Left colon (tissue), 2 donors: ENCODE measurements at places on chromosomes 3 and 15. TPM values are rescaled to one million over a fixed set of nuclear protein-coding genes. Genes with fewer than 3 reads are reported as not detected.

Gene LTF
- 0.53 TPM for total RNA-seq

Gene SPTBN5
- total RNA-seq = 0.64 TPM

Gene ERICH6
- not detected for total RNA-seq

Gene CLDN11
- 7.7 TPM for total RNA-seq

Gene TUSC7
- total RNA-seq = not detected

Gene FBXO40
- total RNA-seq = not detected

Gene DLEC1
- 2.1 TPM for total RNA-seq

Gene C3orf18
- total RNA-seq = 2.1 TPM

Gene ZNF662
- total RNA-seq = 7.7 TPM

Gene ADGRG7
- 11.7 TPM for total RNA-seq

DNA sequence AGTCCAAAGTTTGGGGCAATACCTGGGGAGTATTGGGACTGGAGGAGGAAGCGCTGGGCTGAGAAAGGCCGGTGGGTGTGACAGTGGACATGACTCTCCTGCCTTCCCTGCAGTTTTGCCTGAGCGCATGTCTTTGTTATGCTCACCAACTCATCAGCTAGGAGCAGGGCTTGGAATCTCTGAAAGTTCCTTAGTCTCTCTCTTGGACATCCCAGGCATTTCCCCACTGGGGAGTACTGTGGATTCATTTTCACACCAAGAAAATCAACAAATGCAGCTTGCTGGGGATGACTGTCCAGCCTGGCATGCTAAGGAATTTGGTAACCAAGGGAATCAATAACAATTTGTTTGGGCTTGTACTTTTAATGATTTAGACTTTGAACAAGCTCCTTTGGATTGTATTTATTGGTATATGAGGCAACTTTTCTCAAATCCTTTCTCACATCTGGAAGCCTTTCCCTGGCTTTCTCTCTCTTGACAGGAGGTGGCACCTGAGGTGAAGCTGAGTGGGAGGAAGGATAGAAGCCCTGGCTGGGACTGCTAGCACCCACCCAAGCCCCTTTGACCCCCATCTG is 48.5 kb upstream of the CHST2 start:
- no peak for DNase-seq

GRCh38 chr3:50318615-50319014 is 3.9 kb downstream of the HYAL2 start:
- no peak for DNase-seq

DNA sequence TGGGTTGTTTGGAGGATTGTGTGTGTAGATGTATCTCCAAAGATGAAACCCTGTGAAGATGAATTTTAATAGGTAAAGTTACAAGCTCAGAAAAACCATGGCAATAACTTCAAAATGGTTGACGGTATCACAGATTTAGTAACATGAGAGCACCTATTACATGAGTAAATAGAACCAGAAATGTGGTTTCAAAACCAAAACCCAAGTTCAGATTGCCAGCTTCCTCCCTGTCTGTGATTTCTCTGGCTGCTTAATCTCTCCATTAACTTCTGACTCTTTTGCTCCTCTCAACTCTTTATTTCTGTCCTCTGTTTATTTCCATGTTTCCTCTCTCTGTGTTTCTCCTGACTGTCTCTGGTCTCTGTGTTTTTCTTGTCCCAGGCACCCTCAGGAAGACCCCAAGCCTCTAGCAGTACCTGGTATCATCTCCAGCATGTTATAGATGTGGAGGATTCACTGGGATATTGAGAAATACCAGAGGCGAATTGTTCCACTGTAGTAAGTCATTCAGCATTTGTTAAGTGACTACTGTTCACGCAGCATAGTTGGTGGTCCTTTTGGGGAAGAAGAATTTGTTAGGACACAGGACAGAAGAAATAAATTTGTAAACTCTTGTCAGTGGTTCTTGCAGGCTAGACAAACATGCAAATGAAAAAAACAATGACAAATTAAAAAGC is 138.8 kb downstream of the BBX start:
- no peak for DNase-seq

DNA sequence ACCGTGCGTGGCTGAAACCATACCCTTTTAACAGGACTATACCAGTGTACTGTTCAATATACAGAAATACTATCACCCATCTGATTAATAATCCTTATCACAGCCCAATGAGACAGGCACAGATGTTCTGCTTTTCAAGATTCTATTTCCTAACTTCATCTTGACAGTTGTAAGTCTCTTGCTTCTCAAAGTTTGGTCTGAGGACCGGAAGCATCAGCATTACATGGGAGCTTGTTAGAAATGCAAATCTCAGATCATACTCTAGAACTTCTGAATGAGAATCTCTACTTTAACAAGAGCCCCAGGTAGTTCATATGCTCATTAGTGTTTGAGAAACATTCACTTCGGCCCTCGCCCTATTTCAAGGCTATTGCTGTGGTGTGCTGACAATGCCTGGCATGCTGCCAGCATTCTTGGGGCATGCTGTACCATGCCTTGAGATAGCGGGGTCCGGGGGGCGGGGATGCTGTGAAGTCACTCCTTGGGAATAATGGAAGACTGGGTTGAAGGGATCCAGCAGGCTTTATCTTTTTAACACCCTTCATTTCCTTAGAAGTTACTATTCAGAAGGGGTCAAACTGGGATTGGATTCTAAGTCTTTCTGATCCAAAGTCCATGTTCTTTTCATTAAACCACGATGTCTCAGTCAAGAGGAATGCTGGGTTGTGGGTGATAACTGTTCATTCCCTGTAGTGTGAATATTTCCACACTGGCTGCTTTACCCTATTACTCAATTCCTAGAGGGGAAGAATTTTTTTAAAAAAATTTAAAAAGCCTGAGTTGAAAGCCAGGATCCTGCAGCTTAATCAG is 194.7 kb downstream of the LPP start:
- DNase-seq = peak; percentile 25

DNA sequence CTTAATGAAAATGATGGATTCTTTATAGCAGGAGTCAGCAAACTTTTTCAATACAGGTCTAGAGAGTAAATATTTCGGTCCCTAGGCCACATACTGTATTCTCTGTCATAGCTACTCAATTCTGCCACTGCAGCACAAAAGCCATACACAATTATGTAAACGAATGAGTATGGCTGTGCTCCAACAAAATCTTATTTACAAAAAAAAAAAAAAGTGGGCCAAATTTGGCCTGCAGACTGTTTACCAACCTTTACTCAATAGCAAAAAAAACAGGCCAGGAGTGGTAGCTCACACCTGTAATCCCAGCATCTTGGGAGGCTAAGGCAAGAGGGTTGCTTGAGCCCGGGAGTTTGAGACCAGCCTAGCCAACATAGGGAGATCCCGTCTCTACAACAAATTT is 41.1 kb downstream of the TTBK2 start:
- no peak for DNase-seq

GRCh38 chr3:40504636-40505430 is 1.0 kb upstream of the ZNF620 start:
- DNase-seq = no peak

DNA sequence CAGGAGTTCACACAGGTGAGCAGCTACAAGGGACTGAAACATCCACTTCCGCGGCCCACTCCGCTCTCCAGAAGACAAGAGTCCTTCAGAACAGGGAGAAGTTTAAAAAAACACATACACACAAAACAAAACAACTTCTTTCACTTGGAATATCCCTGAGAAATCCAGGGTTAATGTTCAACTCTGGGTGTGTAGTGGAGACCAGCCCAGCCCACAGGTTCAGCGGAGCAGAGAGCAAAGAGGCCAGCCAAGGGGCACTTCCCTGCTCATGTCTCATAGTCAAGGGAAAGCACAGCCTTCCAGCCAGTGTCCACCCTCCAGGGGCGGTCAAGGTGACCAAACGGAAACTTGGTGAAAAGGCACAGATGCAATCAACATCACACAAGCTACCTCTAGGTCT is 41.6 kb downstream of the WNT5A start:
- DNase-seq = peak; percentile 75

- DNase-seq = no peak
Measured at GRCh38 chr3:121698901-121699300, 38.2 kb upstream of the HCLS1 start.

DNA sequence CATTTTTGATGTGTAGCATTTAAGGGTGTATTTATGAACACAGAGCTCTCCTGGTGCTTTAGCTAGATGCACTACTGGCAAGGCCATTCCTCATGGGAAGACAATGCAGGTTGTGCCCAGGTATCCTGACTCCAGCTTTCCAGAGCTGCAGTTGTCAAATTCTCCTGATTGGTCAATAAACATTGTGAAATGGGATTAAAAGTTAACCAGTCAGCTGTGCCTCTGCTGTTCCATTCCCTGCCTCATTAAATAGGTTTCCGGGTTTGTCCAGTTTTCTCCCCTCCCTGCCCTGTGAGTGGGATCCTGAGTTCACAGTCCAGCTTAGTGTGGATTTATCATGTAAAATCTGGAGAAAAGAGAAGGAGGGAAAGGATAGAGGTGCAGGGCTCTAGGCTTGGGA is 207.3 kb downstream of the SQOR start:
- DNase-seq = peak; percentile 17

- no peak for DNase-seq
Measured at GRCh38 chr3:27426926-27427325, 57.3 kb downstream of the SLC4A7 start.

- DNase-seq = no peak
Measured at GRCh38 chr15:98455904-98456303, 192.4 kb upstream of the IGF1R start.

DNA sequence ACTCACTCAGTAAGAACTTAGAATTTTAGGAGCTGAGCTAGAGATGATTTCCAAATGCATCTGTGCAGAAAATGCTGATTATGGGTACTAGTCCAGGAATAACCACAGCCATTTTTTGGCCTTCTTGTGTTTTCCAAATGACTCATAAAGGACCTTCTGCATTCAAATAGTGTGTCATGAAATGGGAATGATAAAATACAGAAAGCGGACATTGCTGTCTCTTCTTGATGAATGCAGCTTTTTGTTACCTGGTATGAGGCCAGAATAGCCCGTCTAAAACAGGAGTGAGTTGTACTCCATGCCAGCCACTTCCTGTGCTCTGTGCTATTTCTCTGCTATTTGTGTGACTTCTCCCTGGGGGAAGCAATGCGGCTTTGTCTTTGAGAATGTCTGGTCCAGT is 20.5 kb upstream of the FRMD5 start:
- DNase-seq = no peak

DNA sequence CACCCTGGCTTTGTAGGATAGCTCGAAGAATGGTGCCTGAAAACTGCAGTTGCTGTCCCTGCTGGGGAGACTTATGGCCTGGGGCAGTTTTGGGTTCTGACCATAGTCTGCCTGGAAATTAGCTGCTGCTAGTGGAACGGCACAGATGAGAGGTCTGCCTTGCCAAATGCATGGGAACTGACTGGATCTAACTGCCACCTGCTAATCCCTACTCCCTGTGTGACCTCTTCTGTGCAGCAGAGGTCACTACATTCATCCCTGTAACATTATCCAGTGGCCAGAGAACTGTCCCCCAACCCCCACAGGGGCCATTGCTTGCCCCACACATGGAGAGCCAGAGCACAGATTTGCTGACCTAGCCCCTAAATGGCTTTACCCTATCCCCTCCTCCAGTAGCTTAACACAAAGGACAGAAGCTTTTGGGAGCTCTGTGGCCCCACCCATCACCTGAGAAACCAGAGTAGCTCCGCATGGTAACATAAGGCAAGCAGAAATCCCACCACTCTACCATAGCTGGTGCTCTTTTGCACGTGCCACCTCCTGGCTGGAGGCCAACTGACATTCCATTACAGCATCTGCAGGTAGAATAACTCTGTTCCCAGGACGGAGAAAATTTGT is 840.0 kb downstream of the EPHA3 start:
- DNase-seq = peak; percentile 39

DNA sequence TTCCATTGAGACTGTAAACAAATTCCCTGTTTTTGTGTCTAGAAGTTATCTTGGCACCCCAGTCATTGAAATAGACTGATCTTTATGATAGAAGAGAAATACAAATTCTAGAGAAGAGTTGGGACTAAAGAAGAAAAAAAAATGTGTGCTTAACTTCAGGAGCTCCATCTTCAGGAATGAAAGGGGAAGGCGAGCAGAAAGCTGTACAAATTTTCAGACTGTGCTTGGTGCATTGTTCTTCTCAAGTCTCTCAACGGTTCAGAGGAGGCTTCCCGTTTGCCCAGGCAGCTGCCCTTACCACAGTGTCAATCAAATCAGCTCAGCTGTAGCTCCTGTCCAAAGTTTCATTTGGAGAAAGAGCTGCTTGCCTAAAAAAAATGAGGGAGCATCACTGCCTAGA is 41.7 kb downstream of the OXSM start:
- no peak for DNase-seq

DNA sequence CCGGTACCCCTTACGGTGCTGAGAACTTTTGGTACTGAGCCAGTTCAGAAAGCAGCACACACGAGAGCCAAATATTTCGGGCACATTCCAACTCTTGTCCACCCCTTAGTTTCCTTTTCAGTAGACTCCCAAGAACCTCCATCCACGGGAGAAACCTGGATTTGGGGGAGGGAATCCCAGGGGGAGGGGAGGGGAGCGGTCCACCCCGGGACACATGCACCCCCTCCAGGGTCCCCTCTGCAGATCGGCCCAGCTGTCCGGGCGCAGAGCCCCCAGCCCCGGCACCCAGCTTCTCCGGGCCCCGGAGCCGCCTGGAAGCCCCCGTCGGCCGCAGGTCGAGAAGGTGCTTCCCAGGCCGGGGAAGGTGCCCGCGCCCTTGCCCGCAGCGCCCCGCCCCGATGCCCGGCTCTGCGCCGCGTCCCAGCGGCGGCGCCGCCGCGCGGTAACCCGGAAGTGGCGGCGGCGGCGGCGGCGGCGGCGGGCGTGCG is 455 bp upstream of the ABHD17C start:
- no peak for DNase-seq

- no peak for DNase-seq
Measured at GRCh38 chr15:48929661-48930060, 34.1 kb downstream of the SHC4 start.

DNA sequence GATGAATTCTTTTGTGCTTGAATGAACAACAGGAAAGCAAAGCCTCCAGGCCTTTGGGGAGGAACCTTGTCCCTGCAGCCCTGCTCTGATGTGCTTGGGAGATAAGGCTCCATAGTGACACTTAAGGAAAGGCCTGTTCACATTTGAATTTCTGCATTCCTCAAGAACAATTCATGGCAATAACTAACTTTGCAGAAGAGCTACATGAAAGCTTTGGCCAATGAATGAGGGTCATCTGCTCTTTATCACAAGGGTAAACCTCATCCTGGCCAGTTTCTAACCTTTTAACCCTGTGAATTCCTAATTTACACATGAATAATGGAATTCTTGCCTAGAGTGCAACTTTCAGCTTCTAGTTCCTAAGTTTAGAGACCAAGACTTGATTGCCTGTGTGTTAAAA is 5.6 kb downstream of the PRTG start:
- DNase-seq = no peak

DNA sequence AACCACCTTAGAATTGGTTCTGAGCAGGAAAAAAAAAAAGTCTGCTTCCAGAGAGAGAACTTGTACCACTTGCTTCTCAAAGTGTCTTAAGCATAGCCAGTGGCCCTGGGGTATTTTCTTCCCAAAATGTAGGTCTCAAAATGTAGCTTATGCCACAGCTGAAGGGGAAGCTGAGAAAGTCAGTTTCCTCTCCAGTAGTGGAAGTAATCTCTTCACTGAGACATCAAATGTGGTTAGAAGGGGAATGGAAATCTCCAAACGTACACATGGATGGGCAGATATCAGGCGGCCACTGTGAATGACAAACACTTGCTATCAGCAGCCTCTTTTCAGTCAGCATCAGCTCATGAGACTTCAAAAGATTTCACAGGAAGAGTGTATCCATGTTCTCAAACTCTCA is 841.2 kb downstream of the TUSC7 start:
- no peak for DNase-seq
